BE2C (cell line): ENCODE measurements at places on chromosomes 2 and 18.

GRCh38 chr18:79852561-79853302 is 55.0 kb downstream of the KCNG2 start:
- DNase-seq: no peak

DNA sequence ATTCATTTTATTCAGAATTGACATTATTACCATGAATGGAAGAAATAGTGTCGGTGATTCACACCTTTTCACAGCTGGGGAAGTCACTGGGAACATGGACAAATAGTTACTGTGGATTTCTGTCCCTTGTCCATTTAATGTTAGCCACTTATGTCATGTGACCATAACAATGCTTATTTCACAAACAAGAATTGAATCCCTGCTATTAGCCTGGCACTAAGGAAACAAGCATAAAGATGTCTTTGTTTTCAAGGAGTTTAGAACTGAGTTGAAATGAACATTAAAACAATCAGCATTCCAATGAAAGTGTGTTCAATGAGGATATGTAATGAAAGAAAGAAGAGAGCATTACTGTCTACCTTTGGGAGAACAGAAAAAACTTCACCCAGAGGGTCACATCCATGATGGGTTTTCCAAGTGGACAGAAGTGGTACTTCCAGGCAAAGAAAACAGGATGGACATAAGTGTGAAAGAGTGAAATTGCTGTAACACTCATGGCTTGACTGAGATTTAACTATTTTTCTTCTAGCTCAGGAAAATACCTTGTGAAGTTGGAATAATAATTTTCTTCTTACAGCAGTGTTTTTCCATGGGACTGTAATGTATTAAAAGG is 324.5 kb upstream of the UBE2E3 start:
- DNase-seq: no peak

GRCh38 chr2:235810252-235810651 is 316.4 kb downstream of the AGAP1 start:
- DNase-seq: no peak

DNA sequence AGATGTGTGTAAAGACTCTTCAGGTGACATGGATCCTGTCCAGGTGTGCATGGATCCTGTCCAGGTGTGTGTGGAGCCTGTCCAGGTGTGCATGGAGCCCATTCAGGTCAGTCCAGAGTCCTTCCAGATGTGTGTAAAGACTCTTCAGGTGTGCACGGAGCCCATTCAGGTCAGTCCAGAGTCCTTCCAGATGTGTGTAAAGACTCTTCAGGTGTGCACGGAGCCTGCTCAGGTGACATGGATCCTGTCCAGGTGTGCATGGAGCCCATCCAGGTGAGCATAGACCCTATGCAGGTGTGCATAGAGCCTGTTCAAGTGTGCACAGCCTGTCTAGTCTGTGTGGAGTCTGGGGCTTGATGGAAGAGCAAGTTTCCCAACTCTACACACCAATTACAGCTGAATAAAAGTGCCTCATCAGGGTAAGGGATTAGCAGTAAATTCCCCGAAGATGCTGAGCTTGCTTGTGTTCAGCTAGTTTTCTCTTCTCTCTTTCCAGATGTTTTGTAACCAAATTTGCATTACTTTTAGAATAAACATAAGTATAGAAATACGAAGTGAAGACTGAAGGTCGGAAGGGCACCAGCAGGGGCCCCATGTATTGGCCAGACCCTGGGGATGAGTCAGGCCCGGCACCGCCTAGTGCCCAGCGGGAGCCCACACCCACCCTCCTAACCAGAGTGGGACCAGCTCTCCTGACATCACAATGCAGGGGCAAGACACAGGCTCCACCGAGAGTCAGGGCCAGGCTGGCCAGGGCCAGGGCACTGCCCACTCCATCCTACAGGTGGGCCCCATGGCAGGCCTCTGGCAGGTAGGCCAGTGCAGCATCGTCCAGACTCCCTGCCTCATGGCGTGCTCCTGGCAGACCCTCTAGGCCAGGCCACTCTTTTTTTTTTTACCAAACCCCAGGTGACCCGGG is 38.6 kb upstream of the GPC1 start:
- peak; percentile 4 for DNase-seq

DNA sequence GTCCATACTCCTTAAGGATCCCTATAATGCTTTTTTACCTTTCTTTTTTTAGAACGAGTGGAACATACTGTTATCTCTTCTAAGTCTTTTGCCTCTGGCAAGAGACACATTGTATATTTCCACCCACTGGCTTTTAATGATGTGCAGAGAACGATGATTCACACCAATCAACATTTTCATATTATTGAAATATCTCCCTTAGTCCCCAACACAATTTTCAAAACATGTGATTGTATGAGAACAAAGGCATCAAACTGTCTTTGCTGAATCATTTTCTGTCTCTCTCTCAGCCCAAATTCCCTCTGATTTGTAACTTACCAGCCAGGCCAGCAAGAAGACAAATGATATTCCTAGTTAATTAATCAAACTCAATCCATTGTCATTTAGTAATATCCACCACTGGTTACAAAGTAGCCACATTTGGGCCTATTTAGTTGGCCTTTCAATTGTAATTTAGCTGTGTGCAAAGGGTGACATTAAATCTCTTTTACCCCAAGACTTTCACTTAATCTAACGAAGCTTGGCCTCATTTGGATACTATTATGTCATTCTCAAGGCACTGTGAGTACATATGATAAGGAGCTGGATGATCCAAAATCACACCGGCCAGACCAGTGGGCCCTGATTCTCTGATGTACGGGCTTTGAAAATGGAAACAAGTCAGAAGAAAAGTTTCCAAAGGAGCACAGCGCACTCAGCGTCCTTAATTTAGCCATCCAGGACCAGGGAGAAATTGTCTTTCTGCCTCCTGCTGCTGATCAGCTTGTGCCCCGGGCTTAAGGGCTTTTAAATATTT is 185.1 kb downstream of the SCG2 start:
- DNase-seq: no peak

GRCh38 chr2:181474222-181474881 is 17.2 kb downstream of the ITGA4 start:
- DNase-seq: no peak

- DNase-seq: no peak
These were observed 20.1 kb downstream of the CEP68 start for GRCh38 chr2:65076345-65076710.

DNA sequence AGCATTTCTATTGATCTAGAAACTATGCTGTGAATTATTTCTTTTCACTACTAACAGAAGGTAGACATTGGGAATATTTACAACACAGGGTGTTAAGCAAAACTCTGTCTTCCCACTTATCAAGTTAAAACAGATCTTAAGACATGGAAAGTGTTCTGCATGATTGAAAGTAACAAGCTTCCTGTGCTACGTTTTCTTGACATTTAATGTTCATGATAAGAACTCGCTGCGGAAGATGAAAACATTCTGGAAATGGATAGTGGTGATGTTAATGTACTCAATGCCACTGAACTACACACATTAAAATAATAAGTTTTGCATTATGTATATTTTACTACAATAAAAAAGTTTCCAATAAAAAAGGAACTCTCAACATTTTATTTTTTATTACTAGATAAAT is 74.4 kb upstream of the SCN7A start:
- DNase-seq: no peak

GRCh38 chr2:108910541-108911396 is 78.3 kb downstream of the EDAR start:
- DNase-seq: no peak
